Thoracic aorta (tissue), 2 donors: ENCODE measurements at places on chromosomes 3 and 15.

DNA sequence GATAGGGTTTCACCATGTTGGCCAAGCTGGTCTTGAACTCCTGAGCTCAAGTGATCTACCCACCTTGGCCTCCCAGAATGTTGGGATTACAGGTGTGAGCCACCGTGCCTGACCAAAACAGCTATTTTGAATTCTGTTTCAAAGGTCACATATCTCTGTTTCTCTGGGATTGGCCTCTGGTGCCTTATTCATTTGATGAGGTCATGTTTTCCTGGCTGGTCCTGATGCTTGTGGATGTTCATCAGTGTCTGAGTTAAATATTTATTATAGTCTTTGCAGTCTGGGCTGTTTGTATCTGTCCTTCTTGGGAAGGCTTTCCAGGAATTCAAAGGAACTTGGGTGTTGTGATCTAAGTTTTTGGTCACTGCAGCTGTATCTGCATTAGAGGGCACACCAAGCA lies 5.1 kb downstream of the PATL2 start:
- no peak for DNase-seq

DNA sequence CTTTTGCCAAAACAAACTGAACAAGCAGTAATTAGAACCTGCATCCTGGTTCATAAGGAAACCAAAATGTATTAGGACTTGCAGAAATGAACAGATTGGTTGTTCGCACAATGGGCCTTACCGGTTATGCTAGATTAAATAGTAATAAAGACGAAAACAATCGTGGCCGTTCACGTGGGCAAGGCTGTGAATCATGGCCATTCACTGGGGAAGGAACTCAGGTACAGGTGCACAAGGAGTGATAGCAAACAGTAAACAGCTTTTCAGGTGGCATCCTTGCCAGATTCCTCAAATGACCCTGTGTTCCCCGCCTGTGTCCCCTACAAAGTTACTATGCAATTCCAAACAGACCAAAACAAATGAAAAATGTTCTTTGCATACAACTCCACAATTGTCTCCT lies 8.2 kb downstream of the LRIG1 start:
- DNase-seq = no peak

DNA sequence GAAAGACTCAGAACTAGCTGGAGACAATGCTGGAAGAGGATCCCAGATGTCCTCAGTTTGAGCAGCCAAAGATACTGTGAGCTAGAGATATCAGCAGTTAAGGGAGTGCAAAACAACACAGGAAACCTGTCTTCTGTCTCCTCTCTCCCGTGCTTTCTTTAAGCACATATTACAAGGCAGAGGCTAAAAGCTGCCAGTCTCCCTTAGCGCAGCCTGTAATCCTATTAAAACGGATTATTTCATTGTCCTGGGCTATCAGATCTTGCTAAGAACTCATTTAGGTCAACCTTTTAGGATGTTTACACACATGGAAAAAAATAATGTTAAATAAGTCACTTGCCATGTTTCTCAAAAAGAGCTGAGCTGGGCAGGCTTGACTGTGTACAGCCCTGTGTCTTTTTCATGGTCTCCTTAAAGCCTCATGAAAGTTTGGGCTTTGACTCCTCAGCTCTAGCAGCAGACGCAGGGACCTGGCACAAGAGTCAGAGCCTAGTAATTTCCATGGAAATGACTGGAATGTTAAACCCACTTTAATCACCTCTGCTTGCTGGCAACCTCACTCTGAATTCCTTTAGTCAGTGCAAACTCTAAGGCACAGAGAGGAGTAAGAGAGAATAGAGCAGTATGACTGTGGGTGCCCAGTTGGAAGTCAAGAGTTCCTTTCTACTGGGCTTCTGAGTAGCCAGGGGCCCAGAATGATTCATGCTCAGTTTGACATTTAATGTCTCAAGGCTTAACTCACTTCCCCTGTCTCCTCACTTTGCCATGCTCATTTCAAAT lies 491.9 kb downstream of the NTRK3 start:
- DNase-seq = no peak

DNA sequence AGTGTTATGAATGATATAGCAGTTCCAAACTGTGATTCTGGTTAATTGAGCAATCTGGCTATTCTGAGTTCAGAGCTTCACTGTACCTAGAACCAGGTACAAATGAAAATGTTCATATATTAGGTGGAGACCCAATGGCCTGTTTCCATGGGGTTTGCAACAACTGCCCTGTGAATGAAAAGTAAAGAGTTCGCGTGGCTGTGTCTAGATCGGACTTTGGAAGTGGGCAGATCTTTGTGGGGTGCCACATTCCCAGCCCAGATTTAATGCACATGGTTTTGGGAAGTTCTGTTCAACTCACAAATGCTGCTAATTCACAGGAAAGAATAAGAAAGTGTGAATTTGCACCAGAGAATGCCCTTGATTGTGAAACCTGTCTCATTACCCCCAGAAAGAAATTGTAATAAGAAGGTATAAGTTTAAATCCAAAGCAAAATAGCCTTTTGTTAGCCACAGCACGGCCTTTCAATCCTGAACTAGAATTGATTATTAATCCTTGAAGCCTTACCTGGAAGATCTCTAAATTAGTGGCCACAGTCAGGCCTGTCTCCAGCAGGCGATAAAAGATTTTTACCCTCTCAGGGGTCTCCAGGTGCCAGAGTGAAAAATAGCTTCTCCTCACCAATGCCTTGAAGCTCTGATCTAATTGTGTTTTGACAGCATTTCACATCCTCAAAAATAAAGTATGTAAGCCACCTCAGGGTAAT lies 22.6 kb downstream of the WHAMM start:
- no peak for DNase-seq

DNA sequence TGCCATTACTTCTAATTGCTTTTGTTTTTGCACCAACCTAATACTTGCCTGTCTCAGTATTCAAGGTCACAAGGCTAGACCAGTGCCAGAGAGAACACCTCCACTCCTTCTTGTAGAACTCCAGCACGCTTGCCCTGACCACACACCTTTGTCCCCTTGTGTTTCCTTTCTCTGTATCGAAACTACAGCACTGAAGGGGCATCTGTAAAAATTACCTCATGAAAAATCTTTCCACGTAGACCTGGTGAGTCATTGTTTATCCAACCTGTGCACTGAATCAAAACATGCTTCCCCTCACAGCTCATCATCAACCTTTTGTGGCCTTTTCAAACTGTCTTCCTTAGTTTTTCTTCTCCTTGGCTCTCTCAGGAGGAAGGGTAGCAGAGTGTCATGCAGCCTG lies 259.5 kb downstream of the THRB start:
- no peak for DNase-seq

- DNase-seq = no peak
Observed at GRCh38 chr3:129233538-129233937, 15.9 kb upstream of the COPG1 start.

DNA sequence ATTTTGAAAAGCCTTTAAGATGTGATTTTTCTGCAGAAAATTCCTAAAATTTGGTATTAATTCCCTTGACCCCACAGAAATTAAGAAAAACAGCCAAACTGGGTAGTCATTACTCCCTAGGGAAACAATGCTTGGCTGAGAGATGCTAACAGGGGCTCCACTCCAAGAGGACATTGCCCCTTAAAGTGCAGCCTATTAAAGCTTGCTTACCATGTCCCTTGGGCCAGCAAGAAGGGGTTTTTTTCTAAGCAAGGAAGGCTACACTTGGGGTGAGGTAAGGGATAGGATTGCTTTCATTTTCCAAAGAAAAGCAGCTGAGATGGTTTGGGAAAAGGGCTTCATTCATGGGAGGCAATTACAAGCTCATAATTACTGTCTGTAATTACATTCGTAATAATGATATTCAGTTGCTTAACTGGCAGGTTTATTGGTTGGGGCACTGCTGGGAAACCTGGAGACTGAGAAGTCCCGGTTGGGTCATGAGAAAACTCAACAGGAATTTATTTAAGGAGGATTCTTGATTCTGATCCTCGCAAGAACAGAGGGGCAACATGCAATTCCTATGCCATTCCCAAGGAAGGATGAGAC lies 247.5 kb downstream of the NR1D2 start:
- DNase-seq = no peak

DNA sequence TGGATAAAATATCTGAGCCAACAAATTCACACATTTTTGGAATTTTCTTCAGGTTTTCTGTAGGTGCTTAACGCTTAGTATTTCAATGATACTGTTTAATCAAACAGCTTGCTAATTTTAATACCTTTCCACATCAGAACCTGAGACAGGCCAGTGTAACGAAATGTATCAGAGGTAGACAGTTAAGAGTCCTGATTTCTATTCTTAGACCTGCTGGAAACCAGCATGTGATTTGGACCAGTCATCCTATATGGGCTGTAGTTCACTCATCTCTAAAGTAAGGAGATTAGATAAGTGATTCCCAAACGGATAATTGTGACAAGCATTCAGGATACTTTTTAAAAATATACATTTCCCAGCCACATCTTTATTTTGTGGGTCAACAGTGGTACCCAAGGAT lies 18.4 kb downstream of the ARL6IP5 start:
- no peak for DNase-seq

- no peak for DNase-seq
Observed at GRCh38 chr3:193605876-193606275, 12.9 kb downstream of the OPA1 start.

DNA sequence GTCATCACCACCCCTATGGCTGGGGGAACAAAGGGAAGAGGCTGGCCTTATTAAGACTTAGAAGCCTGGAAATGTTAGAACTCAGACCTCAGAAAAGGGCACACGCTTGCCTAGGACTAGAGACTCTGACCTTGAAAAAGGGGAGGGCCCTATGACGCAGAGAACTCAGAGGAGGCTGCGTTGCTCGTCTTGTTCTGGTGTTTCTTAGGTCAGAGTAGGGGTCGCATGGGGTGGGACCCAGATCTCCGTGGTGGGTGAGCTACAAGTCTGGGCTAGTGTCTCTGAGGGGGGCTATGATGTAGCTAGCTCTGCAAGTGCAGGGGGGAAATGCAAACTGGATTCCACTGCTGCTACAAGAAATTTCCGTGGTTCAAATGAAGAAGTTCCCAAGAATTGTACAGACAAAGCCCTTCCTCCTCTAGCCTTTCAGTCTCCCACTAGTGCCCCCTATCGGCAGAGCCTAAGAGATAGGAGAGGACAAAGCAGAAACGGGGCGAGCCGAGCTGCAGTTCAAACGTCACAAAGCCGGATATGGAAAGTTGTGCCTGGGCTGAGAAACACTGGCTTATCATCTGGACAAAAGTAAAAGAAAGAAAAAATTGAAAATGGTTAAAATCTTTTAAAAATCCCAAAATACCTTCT lies 392.9 kb upstream of the ROBO2 start:
- DNase-seq = no peak

- DNase-seq = no peak
Observed at GRCh38 chr3:176737480-176738110, 459.7 kb downstream of the TBL1XR1 start.

DNA sequence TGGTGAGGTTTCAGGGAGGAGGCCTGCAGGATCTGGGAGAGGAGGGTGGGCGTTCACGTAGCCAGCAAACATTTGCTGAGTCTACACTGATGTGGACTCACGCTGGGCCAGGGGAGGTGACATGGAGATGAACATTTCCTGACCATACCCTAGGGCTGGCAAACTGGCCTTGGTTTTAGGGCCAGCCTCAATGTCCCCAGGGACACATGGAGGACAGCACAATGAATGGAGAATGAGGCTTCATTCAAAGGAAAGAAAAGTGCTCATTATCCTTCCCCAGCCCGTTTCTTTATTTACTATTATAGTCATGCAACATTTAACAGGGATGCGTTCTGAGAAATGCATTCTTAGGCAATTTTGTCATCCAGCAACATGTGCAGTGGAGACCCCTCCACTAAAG lies 26.8 kb downstream of the ACAN start:
- no peak for DNase-seq
